ENCODE measurements at places on chromosomes 3 and 15.

DNA sequence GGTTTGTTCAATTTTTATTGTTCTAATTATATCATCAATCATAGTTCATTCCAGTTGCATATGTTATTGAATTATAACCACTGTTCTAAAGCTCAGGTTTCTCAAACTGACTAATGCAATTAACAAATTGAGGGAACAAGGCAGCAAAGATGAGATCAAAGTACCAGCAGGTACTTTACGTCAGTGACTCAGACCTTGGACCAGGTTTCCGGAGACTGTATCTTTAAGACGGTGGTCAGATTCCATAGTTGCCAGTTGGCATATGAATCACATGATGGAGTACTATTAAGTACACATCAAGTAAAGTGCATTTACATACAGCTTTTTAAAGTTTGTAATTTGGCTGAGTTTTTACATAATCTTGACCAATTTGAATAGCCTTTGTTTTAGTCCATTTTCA, 583.6 kb upstream of the ROBO2 start:
- no peak for DNase-seq

DNA sequence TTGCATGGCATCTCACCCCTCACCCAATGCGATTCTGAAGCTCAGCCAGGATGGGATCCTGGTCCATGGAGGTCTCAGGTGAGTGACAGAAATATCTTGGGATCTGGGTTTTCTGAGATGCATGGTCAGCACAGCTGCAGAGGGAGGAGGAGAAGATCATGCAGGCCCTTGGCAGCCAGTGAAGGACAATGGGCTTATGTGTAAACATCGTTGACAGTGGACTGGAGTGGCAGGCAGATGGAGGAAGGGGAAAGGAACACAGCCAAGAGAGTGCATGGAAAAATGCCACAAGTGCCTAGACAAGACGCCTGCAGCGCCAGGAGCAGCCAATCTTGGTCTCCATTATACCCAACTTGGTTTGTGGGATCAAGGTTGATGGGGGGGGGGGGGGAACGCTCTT, 347.9 kb downstream of the MCTP2 start:
- no peak for DNase-seq

- DNase-seq = no peak
Observed at GRCh38 chr3:167854846-167855245, 119.3 kb downstream of the SERPINI1 start.

GRCh38 chr15:91887921-91888373, 34.4 kb downstream of the SLCO3A1 start:
- no peak for DNase-seq

DNA sequence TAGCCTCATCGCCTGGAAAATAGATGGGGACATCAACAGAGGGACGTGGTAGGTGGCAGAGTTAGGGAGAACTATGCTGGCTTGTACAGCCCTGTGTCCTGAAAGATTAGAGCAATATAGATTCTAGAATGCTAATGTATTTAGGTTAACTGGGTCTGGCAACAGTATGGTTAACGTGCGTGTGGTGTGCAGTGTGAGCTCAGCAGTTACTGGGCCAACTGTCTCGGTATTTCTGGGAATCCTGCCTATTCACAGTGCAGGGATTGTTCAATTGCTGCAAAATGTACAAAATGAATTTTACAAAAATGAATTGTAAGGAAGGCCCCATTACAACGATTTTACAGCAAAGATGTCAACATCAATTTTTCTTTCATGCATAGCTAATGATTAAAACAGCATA, 20.6 kb downstream of the MEIS2 start:
- DNase-seq = no peak

- no peak for DNase-seq
Observed at GRCh38 chr15:60731583-60732130, 252.7 kb upstream of the ICE2 start.

DNA sequence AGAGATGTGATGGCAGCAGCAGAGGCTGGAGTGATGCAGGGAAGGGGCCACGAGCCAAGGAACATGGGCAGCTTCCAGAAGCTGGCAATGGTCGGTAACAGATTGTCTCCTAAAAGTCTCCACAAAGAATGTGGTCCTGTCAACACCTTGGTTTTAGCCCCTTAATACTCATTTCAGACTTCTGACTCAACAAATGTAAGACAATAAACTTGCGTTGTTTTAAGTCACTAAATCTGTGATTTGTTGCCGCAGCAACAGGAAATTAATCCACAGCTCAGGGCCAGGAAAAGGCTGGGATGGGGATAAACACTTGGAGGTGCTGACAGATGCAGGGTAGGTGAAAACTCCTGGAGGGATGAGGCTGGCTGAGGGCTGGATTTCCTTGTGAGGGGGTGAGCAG, 69.9 kb downstream of the OXNAD1 start:
- no peak for DNase-seq

DNA sequence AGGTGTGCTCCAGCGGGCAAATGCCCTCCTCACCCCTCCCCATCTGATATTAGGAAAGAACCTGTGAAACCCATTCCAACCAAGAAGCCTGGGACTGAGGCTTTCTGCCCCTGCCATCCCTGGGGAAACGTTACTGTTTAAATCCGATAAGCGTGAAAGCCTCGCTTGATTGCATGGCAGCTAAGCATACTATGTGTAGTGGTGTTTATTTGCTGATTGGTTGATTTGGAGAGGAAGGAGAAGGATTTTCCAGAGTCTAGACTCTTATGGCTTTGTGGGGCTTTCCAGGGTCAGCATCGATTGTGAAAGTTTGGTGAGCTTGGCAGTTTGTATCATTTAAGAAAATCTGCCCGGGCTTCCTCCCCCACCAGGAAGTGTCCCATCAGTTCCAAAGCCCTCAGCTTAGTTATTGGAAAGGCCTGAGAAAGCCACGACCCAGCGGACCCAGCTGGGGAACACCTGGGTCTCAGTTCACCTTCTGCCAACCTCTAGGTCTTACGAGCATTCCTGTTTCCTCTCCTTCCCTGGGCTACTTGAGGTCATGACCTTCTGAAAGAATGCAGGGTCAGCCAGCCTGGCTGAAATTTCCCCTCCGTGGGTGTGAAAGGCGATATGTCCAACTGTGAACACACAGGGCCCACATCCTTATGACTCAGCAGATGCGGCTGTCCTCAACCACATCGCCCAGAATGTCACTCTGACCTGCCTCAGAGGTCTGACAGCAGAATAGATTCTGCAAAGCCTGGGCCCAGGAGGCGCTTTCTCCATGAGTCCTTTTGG, 62.8 kb upstream of the HERC1 start:
- peak; percentile 22 for DNase-seq

DNA sequence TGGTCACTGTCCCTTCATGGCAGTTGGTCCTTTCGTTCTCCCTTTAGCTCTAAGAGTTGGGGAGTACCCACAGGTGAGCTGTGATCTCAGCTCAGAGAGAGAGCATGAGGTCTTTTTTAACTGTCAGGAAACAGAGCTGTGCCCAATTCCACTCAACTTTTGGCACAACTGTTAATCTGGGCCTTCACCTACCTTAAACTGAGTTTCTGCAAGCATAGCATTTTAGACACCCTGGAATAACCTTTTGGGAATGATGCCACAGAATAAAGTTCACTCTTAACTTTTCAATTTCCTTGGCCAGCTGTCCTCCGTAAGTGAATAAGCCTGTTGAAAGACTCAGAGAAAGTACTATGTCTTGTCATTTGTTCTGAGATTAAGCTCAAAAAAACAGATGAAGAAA, 35.9 kb downstream of the TUBGCP4 start:
- no peak for DNase-seq

DNA sequence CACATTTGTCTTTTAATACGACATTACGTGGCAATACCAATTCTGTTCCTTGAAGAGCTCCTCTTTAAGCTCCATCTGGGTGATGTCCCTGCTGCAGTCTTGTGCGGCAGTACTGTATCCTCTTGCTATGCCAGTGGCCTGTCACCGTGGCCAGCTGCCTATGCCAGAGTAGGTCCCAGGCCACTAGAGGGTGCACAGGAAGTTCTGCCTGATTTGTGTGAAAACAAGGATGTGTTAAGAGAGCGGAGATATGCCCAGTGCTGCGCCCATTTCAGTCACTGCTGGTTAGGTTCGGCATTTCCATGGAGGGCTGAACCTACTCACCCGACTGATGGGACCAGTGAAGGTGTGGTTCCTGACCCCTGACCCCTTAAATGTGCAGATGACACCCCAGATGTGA, 25.2 kb downstream of the NIPA1 start:
- peak; percentile 44 for DNase-seq

DNA sequence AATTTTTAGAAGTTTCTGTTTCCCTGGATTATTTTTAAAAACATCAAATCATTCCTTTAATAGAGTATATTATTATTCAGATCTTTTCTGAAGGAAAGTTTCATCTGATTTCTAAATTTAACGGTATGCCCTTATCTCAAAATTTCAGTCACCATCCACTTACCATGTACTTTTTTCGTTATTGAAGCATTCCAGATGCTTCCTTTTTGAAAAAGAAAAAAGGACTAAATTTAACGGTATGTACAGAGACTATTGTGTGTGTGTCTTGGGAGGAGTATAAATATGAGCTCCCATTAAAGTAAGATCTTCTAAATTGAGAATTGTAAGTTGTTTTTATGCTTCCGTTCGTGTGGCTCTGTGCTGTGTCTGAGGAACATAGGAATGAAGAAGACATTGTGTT, 517.4 kb upstream of the GOLIM4 start:
- no peak for DNase-seq

- DNase-seq = no peak
Observed at GRCh38 chr15:43383070-43383469, 12.2 kb downstream of the TUBGCP4 start.

DNA sequence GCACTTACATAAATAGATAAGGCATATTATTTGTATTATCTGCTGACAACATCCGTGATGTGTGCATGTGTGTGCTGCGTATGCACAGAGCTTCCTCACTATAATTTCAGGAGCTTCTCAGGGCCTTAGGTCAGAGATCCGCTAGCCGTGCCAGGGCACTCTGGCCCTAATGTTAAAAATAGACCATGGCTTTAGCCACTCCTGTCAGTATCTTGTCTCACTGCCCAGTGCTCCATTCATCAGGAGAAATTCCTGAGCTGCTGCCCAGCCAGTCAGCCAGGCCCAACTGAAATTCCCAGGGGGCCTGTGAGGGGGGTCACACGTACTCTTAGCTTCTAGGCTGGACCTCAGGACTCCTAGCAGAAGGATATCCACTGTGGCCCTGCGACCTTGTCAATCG, 70.0 kb upstream of the ABHD2 start:
- DNase-seq = no peak

GRCh38 chr3:10160346-10160745, 4.4 kb upstream of the IRAK2 start:
- DNase-seq = no peak

DNA sequence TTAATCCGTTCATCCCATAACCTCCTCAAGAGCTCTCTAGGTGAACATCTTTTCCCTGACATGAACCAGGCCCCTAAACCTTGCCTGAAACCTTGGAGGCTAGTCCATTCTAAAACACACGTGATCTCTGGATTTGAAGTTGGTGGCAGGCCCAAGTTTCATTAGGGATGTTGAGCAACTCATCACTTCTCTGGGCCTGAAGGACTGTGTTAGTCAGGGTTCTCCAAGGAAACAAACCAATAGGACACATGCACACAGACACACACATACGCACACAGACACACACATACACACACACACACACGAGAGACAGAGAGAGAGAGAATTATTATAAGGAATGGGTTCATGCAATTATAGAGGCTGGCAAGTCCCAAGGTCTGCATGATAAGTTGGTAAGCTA, 31.9 kb downstream of the ACAN start:
- no peak for DNase-seq

DNA sequence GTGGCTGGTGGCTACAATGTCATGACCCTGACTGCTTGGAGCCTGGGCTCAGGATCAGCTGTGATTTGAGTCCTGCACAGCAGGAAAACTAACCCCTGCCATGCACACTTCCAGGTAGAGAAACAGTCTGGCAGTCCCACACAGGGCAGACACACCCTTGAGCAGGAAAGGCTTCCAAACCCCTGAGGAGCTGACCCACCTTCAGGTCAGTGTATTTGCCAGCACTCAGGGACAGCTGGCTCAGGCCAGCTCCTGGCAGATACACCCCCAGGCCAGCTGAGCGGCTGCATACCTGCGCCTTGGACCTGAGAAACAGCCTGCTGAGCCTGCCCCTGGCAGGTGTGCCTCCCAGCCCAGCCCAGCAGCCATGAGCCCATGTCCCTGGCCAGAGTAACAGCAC, 22.2 kb upstream of the CDAN1 start:
- DNase-seq = no peak

GRCh38 chr3:88462230-88462629, 312.5 kb downstream of the C3orf38 start:
- no peak for DNase-seq

GRCh38 chr3:66075281-66075680, 36.6 kb upstream of the MAGI1 start:
- DNase-seq = no peak

DNA sequence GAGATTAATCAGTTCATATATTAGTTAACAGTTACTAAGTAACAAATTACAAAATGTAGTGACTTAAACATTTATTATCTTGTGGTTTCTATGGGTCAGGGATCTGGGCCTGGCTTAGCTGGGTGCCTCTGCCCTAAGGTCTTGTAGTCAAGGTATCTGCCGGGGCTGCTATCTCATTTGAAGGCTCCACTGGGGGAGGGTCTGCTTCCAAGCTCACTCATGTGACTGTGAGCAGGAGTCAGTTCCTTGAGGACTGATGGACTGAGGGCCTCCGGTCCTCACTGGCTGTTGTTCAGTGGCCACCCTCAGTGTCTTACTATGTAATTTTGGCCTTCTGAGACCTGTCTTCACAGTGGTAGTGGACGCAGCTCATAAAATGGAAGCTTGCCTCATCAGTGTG, 135.9 kb upstream of the PLXNA1 start:
- DNase-seq = no peak

DNA sequence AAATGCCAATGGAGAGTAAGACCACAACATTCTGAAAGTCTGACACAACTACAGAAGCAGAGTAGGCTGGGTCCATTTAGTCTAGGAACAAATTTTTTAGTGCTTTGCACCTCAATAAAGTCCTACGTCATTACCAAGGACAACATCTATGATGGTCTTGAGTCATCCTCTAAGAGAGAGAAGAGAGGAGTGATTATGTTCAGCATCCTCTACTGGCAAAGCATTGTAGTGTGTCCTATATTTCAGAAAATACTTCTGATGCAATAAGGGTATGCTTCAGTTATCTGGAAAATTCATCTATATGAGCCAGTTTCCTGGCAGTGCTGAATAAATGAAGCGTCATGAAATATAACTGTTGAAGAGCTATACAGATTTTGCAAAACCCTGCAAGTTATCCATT, 95.6 kb downstream of the P2RY1 start:
- no peak for DNase-seq

DNA sequence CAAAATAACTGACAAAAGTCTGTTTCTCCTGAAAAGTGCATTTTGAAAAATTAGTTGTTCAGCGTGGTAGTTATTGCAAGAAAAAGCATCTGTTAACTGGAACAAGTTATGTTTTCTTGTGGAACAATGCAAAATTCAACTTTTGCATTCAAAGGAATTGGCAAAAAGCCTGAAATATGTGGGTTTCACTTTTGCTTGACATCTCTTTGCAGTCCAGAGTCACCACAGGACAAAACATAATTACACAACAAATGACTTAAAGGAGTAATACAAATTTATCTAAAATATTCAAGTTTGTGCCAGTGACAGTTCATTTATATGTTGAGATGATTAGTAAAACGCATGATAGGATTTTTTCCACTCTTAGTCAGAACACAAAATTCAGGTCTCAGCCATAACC, 96.3 kb upstream of the P2RY1 start:
- no peak for DNase-seq

Measured in WERI-Rb-1 (cell line).